ENCODE measurements at places on chromosomes 11 and 22. TPM values are rescaled to one million over a fixed set of nuclear protein-coding genes. Genes with fewer than 3 reads are reported as not detected.

- no peak overlapping the region for H3K27ac ChIP-seq
- no peak overlapping the region for H3K4me3 ChIP-seq
- DNase-seq, result no peak
- peaks cover 26% of the 10 kb centered on the region for H3K4me1 ChIP-seq
Measured at GRCh38 chr22:28585324-28585723, 94.3 kb downstream of the TTC28 start.

- H3K27me3 ChIP-seq, result peaks cover 24% of the 10 kb centered on the region
- H3K36me3 ChIP-seq, result no peaks in the 10 kb centered on the region
- H3K4me1 ChIP-seq, result no peaks in the 10 kb centered on the region
- no peak for DNase-seq
Measured at GRCh38 chr11:127126986-127127385, 126.4 kb upstream of the KIRREL3 start.

DNA sequence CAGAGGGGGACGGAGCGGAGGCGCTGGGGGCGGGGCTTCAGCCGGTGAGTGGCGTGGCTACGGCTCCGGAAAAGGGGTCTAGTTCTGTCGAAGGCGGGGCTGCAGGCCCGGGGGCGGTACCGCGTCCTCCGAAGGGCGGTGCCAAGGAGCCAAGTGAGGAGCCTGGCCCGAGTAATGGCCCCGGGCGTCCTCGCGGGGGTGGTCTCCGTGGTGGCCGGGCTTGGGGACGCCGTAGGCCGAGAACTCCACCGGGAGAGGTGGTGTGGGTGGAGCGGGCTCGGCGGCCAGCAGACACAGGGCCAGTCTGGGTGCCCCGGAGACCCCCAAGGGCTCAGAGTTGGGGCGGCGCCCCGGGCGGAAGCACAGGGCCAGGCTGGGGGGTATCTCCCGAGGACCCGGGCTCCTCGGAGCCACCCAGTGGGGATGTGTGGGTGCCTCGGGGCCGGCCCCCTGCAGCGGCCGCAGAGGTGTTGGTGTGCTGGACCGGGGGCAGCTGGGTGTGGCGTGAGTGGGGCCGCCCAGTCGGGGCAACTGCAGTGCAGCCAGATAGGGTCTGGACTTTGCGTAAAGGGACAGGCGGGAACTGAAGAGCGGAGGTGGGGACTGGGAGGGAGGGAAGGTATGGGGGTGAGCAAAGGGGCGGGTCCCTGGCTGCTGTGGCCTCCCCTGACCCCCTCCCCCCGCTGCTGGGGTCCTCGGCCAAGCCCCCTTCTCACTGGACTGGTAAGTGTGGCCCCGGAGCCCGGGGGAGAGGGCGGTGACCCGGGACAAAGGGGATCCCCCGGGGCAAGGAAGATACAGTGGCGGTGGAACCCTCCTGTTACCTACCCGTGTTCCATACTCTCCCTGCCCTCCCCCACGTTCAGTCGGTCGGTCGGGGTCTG, 838 bp downstream of the FKBP2 start:
- peaks cover 30% of the 10 kb centered on the region for H3K4me1 ChIP-seq
- H3K27ac ChIP-seq, result peak overlapping the region; percentile 98
- H3K27me3 ChIP-seq, result peaks cover 4% of the 10 kb centered on the region
- peaks cover 16% of the 10 kb centered on the region for H3K36me3 ChIP-seq

Gene GAB4
- not detected for total RNA-seq

Gene PAX6
- not detected for total RNA-seq

Gene RASGRP2
- total RNA-seq, result not detected
